Activated CD4-positive, alpha-beta T cell treated with anti-CD3 and anti-CD28 coated beads, Interleukin-2, amount 10 ng/mL, durations not matched to agents 7 days and 5 days (primary cell): ENCODE measurements at places on chromosomes 4 and X. TPM values are rescaled to one million over a fixed set of nuclear protein-coding genes. Genes with fewer than 3 reads are reported as not detected.

Gene NAP1L2
- total RNA-seq, result 2.5 TPM

Gene EVC2
- total RNA-seq, result 0.56 TPM

Gene ODAPH
- total RNA-seq, result not detected

Gene CC2D2A
- total RNA-seq, result not detected

Gene HSFX4
- not detected for total RNA-seq

Gene GATA1
- not detected for total RNA-seq

Gene AWAT2
- not detected for total RNA-seq

Gene CSAG2
- total RNA-seq, result not detected

Gene TMEM144
- not detected for total RNA-seq
